Fibroblast of skin of left biceps (primary cell): ENCODE measurements at places on chromosomes 4 and X.

- DNase-seq, result no peak
Observed at GRCh38 chr4:126678618-126679017, 954.1 kb upstream of the INTU start.

- DNase-seq, result no peak
Observed at GRCh38 chr4:98564852-98565251, 93.6 kb downstream of the TSPAN5 start.

DNA sequence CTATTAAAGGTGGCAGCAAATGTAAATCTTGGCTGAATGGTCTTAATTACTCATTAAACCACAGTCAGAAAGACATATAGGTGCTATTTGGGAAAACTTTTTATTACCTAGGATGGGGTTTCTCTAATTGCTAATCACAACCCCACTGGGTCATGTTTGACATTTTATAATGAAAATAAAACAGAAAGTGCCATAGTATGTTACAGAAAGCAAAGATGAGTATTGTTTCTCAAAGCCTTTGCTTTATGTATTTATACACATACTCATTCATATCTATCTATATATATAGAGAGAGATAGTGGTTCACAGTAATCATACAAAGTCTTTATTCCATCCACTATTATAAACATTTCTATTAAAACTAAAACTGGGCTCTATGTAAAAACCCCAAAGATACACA, 18.2 kb downstream of the TMEM184C start:
- DNase-seq, result no peak

DNA sequence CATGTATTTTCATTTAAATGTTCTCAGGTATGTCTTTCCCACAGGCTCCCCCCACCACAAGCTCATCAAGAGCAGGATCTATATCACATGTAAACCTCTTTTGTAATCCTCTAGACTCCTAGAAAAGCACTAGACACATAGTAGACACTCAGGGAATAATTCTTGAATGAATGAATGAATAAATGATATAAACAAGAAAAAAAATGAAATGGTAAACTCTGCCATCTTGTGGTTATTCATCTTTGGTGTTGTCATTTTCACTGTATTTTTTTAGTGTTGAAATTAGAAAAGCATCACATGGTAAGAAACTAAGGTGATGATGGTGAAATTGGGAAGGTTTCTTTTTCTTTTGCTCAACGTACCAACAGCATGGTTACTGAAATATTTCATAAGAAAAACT, 34.2 kb upstream of the C1GALT1C1 start:
- no peak for DNase-seq

GRCh38 chr4:121428721-121429120, 47.9 kb upstream of the QRFPR start:
- DNase-seq, result no peak

- DNase-seq, result no peak
Observed at GRCh38 chrX:107713543-107714205, 61.9 kb downstream of the TSC22D3 start.

DNA sequence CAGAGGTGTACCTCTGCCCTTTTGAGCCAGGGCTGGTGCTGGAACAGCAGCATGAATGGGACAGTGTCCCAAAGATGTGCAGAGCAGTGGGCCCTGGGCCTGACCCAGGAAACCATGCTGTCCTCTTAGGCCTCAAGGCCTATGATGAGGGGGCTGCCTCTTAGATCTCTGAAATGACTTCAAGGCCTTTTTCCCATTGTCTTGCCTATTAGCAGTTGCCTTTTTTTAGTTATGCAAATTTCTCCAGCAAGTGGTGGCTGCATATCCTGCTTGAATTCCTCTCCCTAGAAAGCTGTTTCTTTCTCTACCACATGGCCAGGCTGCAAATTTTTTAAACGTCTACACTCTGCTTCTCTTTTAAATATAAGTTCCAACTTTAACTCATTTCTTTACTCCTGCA, 160.3 kb downstream of the CFAP299 start:
- no peak for DNase-seq

- DNase-seq, result no peak
Observed at GRCh38 chrX:9775930-9776329, 10.3 kb upstream of the GPR143 start.

GRCh38 chrX:82764521-82764920, 743.6 kb upstream of the POU3F4 start:
- DNase-seq, result no peak

GRCh38 chr4:99121008-99121407, 23.1 kb downstream of the ADH4 start:
- no peak for DNase-seq

DNA sequence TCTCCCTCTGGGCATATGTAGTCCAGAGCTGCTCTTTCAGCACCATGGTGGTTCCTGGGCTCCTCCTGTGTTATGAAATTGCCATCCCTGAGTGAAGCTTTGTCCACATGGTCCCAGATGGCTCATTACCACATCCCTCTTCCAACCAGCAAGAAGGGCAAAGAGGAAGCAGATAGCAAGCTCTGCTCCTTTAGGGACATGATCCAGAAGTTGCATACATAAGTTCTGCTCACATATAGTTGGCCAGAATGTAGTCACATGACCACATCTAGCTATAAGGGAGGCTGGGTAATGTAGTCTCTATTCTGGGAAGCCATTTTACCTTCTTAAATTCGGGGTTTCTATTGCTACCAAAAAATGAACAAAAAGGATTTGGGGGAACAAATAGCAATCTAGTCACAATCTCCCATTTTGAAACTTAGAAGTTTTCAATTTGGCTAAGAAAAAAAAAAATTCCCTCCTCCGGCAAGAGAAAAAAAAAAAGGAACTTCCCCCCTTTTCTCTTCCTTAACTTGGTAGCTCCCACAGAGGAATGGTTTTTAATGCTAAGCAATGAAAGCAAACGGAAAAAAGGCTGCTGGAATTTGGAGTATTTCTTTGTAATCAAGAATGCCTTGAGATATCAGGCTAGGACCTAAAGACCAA, 88.2 kb upstream of the USP9X start:
- peak; percentile 44 for DNase-seq

DNA sequence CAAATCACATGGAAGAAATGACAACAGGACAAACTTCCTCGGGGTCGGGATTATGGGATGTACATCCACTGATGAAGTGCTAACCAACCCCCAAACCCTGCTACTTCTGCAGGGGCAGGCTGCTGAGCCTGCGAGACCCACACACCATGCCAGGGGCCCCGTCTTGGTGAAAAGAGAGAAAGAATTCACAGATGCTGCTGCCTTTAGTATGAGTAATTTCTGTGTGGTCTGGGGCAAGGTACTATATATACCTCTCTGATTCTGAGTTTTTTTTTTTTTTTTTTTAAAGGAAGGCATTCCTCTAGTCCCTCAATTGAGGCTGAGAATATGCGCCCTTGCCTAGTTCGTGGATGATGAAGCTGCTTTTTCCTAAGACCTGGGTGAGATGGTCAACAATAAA, 24.8 kb downstream of the PDHA1 start:
- DNase-seq, result no peak

- no peak for DNase-seq
Observed at GRCh38 chr4:48781968-48782367, 1.9 kb upstream of the FRYL start.

- peak; percentile 96 for DNase-seq
Observed at GRCh38 chr4:53476232-53477037, 99.0 kb downstream of the FIP1L1 start.

- DNase-seq, result no peak
Observed at GRCh38 chrX:139204898-139205667, 325.5 kb upstream of the F9 start.

DNA sequence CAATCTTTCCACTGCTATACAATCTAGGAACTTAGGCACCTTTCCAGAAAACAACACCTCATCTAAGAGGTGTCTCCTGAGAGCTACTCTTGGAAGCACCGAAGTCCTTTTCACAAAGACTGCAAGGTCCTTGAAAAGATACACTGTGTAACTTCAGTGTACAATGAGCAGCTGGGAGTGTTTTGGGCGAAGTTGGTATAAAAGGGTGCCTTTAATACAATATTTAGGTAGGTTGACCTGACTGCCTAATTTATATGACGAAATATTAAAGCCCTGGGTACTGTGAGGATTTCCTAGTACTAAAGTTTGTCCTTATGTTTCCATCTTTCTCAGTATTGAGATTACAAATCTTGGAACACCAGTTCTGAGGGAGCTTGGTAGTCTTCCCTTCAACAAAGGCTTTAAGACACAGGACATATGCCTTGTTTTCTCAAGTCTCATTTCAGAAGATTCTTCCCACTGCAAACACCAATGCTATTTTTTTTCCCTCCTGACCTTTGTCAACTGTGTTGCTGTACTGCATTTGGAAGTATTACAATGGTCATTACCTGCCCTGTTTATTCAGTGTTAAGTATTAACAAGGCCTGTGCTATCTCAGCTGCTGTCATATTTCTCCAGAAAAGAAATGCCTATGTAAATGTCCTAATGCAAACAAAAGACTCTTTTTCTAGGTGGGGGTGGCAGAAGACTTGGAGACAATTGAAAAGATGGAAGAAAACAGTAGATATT, 134.2 kb downstream of the MAML3 start:
- DNase-seq, result no peak

GRCh38 chrX:54029529-54030143, 14.6 kb downstream of the PHF8 start:
- DNase-seq, result no peak

DNA sequence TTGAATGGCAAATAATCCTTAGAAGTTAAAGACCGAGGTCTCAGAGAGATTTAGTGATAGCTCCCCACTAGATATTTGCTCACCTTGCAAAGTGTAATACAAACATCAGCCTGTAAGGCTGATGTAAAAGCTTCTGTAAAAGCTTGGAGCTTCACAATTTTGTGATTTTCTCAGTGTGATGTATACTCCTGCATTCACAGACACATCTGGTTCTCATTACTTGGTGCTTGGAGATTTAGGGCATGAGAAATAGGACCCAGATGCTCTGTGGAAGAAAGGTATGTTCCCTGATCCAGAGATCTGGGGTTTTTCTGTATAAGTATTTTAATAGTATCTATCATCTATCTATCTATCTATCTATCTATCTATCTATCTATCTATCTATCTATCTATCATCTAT, 1664.3 kb downstream of the C4orf33 start:
- no peak for DNase-seq

DNA sequence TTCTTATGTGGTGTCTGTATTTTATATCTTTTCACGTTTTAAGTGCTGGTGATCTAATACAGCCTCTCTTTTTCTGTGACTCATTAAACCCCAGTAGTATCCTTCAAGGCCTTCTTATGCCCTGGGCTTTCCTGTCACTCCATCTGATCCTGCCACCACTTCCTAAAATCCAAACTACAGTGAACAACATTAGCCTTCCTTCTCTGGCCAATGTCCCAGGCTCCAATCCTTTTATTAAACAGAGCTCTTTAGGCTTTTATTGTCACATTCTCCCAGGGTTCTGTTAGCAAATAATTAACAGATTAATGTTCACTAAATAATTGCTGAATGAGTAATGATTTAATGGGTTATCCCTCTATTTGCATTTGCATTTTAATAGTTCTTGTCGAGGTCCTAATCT, 47.9 kb upstream of the ITM2A start:
- DNase-seq, result no peak

- no peak for DNase-seq
Observed at GRCh38 chr4:12692815-12693214, 791.3 kb downstream of the RAB28 start.
